ENCODE measurements at places on chromosomes 5 and 9.
A peak's percentile ranks its signal among the peaks of the same experiment; 100 is the strongest.

DNA sequence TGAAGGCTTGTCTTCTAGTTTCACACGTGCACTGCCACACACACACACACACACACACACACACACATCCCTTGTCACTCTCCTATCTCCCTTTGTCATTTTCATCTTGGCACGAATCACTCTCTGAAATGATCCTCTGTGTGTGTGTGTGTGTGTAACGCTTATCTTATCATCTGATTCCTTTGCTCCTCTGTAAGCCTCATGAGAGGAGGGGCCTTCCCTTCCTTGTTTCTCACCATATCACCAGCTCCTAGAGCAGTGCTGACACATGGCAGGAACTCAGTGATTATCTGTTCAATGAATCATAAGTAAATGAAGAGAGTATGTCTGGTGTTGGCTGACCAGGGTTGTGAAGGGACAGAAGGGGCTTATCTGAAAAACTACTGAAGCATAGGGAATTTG lies 53.3 kb downstream of the PDE4D start:
- no peak for DNase-seq

GRCh38 chr5:56496581-56497063 lies 263.5 kb upstream of the ANKRD55 start:
- DNase-seq: no peak

GRCh38 chr5:77259476-77259875 lies 49.0 kb downstream of the PDE8B start:
- DNase-seq: no peak

DNA sequence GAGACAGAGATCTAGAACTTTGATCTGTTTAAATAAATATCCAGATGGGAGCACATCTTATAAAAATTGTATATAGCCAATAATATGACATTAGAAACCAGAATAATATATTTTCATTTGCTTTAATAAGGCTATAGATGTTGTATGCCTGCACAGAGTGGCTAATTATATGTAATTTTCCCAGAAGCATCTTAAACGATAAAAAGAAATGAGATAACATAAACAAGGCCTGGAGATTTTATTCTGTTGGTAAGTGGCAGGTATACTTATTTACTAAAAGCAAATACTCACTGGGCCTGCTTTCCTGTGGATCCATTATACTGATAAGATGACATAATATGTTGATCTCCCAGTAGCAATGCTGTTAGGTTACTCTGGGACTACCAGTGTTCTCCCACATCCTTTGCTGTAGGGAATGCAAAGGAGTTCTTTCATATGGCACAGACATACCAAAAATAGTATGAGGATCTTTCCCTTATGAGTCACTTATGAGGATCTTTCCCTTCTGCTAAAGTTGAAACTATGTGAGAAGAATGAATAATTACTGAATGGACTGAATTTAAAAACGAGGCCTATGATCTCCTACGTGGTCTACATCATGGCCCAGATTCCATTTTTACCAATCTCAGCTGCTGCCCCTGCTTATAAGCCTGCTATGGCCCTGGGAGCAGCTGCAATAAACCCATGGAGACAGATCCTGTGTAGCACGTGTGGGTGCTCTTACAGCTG lies 112.1 kb downstream of the NUDT12 start:
- DNase-seq: peak; percentile 44

DNA sequence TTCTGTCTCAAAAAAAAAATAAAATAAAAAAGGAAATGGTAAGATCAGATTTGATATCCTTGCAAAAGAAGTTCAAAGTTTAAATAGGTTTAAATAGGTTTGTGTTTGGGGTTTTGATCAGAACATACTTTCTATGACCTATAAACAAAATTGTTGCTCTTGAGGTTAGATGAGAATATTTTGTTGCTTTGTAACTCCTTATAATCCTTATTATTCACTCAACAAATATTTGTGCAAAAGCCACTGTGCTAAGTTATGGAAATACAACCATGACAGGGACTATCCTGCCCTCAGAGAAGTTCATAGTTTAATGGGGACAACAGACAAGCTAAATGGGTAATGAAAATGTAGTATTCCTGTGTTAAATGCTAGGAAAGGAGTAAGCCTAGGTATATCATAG lies 71.5 kb downstream of the INVS start:
- no peak for DNase-seq
